Heart right ventricle (tissue), 16 donors: ENCODE measurements at places on chromosomes 11 and 22. TPM values are rescaled to one million over a fixed set of nuclear protein-coding genes. Genes with fewer than 3 reads are reported as not detected.

The SPINDOC gene
- 9.7 TPM for polyA plus RNA-seq

The MISFA gene
- 18.4 TPM for polyA plus RNA-seq

The LIMK2 gene
- polyA plus RNA-seq, result 12.1 TPM

The OR51I1 gene
- not detected for polyA plus RNA-seq

The MUC5B gene
- not detected for polyA plus RNA-seq

The P4HA3 gene
- polyA plus RNA-seq, result 0.59 TPM

The ROM1 gene
- 6.6 TPM for polyA plus RNA-seq

The GSTT2B gene
- polyA plus RNA-seq, result 25.4 TPM

The APOBEC3B gene
- polyA plus RNA-seq, result 0.29 TPM

The MFNG gene
- 15.8 TPM for polyA plus RNA-seq

The BEST1 gene
- polyA plus RNA-seq, result 4.9 TPM

The NFAM1 gene
- polyA plus RNA-seq, result 0.38 TPM

The KRTAP5-7 gene
- not detected for polyA plus RNA-seq

The WBP2NL gene
- polyA plus RNA-seq, result 0.66 TPM

The MB gene
- polyA plus RNA-seq, result 8,931 TPM

The CD3G gene
- not detected for polyA plus RNA-seq

The POU2AF3 gene
- 2.0 TPM for polyA plus RNA-seq

The SART1 gene
- 160 TPM for polyA plus RNA-seq

The OR2AT4 gene
- not detected for polyA plus RNA-seq

The TIRAP gene
- polyA plus RNA-seq, result 3.1 TPM

The MRGPRX3 gene
- not detected for polyA plus RNA-seq
